ENCODE measurements at places on chromosomes 6 and 20. TPM values are rescaled to one million over a fixed set of nuclear protein-coding genes. Genes with fewer than 3 reads are reported as not detected.
A peak's percentile ranks its signal among the peaks of the same experiment; 100 is the strongest.

- H3K27me3 ChIP-seq: no peaks in the 10 kb centered on the region
- DNase-seq: no peak
- H3K36me3 ChIP-seq: peaks cover 34% of the 10 kb centered on the region
Measured at GRCh38 chr20:45813489-45813888, 1.0 kb downstream of the UBE2C start.

- H3K36me3 ChIP-seq: no peaks in the 10 kb centered on the region
- peaks cover 12% of the 10 kb centered on the region for H3K4me1 ChIP-seq
- peak; percentile 74 for DNase-seq
Measured at GRCh38 chr6:157442291-157442690, 61.3 kb downstream of the ZDHHC14 start.

GRCh38 chr20:33437141-33437911 lies 6.2 kb downstream of the SNTA1 start:
- H3K4me3 ChIP-seq: no peak overlapping the region
- H3K27me3 ChIP-seq: no peaks in the 10 kb centered on the region
- H3K4me1 ChIP-seq: no peaks in the 10 kb centered on the region
- no peak for DNase-seq

Gene TMEM14C
- 160 TPM for total RNA-seq

DNA sequence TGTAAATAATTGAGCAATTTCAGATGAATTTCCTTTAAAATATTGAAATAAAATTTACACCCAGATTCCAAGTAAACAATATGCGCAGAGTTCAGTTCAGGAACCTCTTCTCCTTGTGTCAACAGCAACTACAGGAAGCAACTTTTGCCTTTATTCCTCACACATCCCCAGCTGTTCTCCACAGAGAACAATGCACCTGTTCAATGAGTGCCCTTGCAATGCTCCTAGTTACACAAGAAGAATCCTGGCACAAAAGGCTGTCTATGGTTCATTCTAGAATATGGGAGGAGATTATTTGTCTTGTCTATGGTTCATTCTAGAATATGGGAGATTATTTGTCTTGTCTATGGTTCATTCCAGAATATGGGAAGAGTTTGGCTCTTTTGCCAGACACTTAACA lies 454.9 kb downstream of the BTBD3 start:
- no peaks in the 10 kb centered on the region for H3K36me3 ChIP-seq
- H3K27ac ChIP-seq: no peak overlapping the region
- H3K27me3 ChIP-seq: no peaks in the 10 kb centered on the region
- H3K4me1 ChIP-seq: no peaks in the 10 kb centered on the region

DNA sequence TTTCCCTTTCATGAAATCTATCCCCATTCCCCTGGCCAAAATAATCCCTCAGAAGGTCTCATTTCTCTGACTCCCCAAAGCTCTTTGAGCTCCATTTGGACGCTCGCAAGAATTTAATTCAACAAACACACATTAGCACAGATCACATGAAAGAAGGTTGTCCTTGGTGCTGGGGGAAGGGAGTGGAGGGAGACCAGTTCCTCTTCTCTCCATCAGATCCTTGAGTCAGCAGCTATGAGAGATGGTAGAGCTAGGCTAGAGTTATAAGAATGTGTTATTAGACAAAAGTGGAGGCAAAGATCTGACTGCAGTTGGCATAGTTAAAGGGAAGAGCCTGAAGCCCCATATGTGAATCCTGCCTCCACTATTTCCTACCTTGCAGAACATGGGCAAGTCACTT lies 184.2 kb upstream of the CDYL start:
- H3K27me3 ChIP-seq: no peaks in the 10 kb centered on the region
- DNase-seq: no peak
- H3K4me3 ChIP-seq: no peak overlapping the region
- H3K27ac ChIP-seq: no peak overlapping the region
- H3K4me1 ChIP-seq: peaks cover 11% of the 10 kb centered on the region
- no peaks in the 10 kb centered on the region for H3K36me3 ChIP-seq

Gene RRAGD
- total RNA-seq: 0.49 TPM

- H3K27me3 ChIP-seq: no peaks in the 10 kb centered on the region
- peaks cover 6% of the 10 kb centered on the region for H3K36me3 ChIP-seq
- no peak overlapping the region for H3K4me3 ChIP-seq
- no peak overlapping the region for H3K27ac ChIP-seq
- peaks cover 12% of the 10 kb centered on the region for H3K4me1 ChIP-seq
Measured at GRCh38 chr6:45970326-45970725, 45.3 kb downstream of the CLIC5 start.

DNA sequence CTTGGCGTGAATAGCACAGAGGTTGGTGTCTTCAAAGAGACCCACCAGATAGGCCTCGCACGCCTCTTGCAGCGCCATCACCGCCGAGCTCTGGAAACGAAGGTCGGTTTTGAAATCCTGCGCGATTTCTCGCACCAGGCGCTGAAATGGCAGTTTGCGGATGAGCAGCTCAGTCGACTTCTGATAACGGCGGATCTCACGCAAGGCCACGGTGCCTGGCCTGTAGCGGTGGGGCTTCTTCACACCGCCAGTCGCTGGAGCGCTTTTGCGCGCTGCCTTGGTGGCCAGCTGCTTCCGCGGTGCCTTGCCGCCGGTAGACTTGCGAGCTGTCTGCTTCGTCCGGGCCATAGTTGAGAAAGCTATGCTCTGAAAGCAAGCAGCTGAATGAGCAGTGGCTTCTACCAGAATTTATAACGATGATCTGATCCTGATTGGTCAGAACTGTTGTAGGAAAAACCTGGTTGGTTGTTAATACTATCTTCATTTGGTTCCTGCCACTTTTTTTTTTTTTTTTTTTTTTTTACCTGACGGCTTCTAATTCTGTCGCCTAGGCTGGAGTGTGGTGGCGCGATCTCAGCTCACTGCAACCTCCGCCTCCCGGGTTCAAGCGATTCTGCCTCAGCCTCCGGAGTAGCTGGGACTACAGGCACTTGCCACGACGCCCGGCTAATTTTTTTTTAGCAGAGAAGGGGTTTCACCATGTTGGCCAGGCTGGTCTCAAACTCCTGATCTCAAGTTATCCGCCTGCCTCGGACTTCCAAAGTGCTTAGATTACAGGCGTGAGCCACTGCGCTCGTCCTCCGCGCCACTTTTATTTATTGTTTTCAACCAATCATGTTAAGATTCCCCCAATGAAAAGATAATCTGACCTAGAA lies 21.5 kb downstream of the OR2B2 start:
- peaks cover 12% of the 10 kb centered on the region for H3K4me1 ChIP-seq
- H3K36me3 ChIP-seq: peaks cover 6% of the 10 kb centered on the region
- H3K27me3 ChIP-seq: no peaks in the 10 kb centered on the region
- DNase-seq: peak; percentile 91
- H3K4me3 ChIP-seq: no peak overlapping the region

GRCh38 chr6:136250686-136251008 lies 536 bp upstream of the MTFR2 start:
- peaks cover 41% of the 10 kb centered on the region for H3K36me3 ChIP-seq
- H3K4me3 ChIP-seq: peak overlapping the region; percentile 97
- H3K27me3 ChIP-seq: no peaks in the 10 kb centered on the region
- H3K27ac ChIP-seq: peak overlapping the region; percentile 82
- peaks cover 12% of the 10 kb centered on the region for H3K4me1 ChIP-seq

- DNase-seq: peak; percentile 97
- no peak overlapping the region for H3K27ac ChIP-seq
- no peaks in the 10 kb centered on the region for H3K27me3 ChIP-seq
- peaks cover 12% of the 10 kb centered on the region for H3K4me1 ChIP-seq
Measured at GRCh38 chr6:27893836-27894807, 18.1 kb downstream of the OR2B2 start.

Gene MUC22
- total RNA-seq: not detected

DNA sequence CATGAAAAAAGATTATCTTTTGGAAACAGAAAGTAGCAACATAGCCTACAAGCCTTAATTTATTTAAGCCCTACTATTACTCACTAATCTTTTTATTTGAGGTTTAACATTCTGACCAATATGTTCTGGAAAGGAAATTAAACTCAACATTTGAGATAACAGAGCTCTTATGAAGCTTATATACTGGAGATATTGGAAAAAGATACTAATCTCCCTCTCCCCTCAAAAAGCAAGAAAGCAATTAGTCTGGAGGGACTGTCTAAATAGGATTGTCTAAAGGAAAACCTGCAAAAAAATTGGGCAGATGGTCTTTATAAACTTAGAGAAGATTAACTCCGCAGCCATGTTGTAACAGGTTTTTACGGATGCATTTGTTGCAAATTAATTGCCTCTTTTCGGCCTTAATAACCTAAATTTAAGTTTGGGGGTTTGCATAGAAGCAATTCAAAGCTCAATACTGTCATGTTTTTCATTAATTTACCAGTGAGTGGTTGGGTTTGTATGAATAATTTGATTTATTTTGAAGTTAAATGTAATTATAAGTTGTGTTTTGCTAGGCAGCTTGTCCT lies 79.1 kb downstream of the SHLD1 start:
- H3K4me1 ChIP-seq: peaks cover 1% of the 10 kb centered on the region
- H3K36me3 ChIP-seq: peaks cover 2% of the 10 kb centered on the region
- no peak for DNase-seq
- no peaks in the 10 kb centered on the region for H3K27me3 ChIP-seq
- no peak overlapping the region for H3K4me3 ChIP-seq

DNA sequence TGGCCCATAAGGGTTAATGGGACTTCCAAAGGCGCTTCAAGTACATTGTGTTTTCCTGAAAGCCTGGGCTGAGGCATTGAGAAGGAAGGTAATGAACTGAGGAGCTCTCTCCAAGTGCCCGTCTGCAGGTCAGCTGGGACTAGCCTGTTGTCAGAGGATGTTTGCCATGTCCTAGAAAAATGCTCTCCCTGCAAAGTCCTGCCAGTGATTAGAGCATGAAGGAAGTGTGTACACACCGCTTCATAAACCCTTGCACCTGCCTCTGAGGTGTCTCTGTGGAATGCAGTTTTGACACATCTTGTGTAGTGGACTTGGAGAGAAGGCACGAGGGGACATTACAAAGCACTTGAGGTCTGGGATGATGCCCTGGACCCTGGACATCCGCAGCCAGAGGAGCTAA lies 506.7 kb downstream of the KIF16B start:
- no peaks in the 10 kb centered on the region for H3K36me3 ChIP-seq
- H3K4me1 ChIP-seq: peaks cover 12% of the 10 kb centered on the region
- H3K27ac ChIP-seq: no peak overlapping the region
- DNase-seq: no peak
- H3K27me3 ChIP-seq: no peaks in the 10 kb centered on the region

- H3K27ac ChIP-seq: peak overlapping the region; percentile 25
- peak overlapping the region; percentile 11 for H3K4me3 ChIP-seq
- DNase-seq: peak; percentile 78
- no peaks in the 10 kb centered on the region for H3K36me3 ChIP-seq
- peaks cover 9% of the 10 kb centered on the region for H3K4me1 ChIP-seq
- H3K27me3 ChIP-seq: no peaks in the 10 kb centered on the region
Measured at GRCh38 chr6:108133594-108134179, 32.1 kb upstream of the NR2E1 start.

- no peak for DNase-seq
- no peak overlapping the region for H3K4me3 ChIP-seq
- peaks cover 6% of the 10 kb centered on the region for H3K36me3 ChIP-seq
- H3K4me1 ChIP-seq: no peaks in the 10 kb centered on the region
Measured at GRCh38 chr6:25627001-25627400, 25.0 kb upstream of the SCGN start.

GRCh38 chr6:125273965-125274364 lies 27.8 kb downstream of the HDDC2 start:
- H3K27me3 ChIP-seq: no peaks in the 10 kb centered on the region
- H3K4me3 ChIP-seq: peak overlapping the region; percentile 18
- peaks cover 30% of the 10 kb centered on the region for H3K4me1 ChIP-seq
- DNase-seq: peak; percentile 99
- H3K36me3 ChIP-seq: peaks cover 22% of the 10 kb centered on the region

Gene CDH4
- total RNA-seq: 25.0 TPM

DNA sequence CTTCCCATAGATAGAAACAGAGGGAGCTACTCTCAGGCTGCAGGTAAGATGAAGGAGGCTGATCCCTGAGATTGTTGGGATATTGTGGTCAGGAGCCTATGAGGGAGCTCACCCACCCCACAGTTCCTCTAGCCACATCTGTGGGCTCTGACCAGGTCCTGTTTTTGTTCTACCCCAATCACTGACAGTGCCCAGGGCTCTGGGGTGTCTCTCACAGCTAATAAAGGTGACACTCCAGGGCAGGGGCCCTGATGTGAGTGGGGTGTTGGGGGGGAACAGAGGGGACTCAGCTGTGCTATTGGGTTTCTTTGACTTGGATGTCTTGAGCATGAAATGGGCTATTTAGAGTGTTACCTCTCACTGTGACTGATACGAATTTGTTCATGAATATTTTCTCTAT lies 2.8 kb downstream of the HLA-F start:
- H3K36me3 ChIP-seq: no peaks in the 10 kb centered on the region
- peaks cover 5% of the 10 kb centered on the region for H3K4me1 ChIP-seq
- H3K27ac ChIP-seq: no peak overlapping the region

DNA sequence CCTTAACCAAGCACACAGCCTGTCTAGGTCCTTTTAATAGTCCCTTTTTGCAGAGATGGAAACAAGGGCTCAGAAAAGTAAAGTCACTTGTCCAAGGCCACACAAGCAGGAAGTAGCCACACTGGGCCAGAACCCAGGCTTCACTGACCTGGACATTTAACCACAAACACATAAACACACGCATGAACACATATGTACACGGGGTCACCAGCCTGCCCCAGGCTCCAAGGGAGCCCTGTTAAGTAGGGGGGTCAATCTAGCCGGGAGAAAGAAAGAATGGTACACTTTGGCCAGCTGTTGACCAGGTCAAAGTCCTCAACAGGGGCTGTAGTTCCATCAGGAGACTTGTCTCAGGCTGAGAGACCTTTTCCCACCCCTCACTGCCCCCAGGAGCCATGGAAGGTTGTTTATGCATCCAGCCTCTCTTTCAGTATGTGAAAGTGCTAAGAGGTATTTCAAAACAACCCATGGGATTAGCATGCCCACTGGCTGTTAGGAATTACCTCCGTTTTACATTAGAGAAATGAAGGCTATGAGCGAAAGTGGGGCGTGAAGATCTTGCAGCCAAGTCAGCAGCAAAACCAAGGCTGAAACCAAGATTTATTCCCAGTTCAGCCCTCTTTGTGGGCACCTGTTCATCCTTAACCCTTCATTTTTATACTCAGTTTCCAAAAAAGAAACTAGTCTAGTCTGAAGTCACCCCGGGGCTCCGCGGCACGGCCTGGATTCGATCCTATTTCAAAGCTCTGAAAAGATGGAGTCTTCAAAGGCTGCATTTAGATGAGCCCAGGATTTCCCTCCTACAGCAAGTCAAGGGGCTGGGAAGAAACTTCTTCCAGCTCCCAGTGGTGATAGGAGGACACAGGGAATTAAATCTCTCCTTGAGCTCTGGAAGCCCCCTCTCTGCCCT lies 9.8 kb downstream of the SDC4 start:
- peak; percentile 34 for DNase-seq
- H3K27ac ChIP-seq: peak overlapping the region; percentile 97
- peak overlapping the region; percentile 44 for H3K4me3 ChIP-seq
- no peaks in the 10 kb centered on the region for H3K27me3 ChIP-seq
- H3K4me1 ChIP-seq: peaks cover 65% of the 10 kb centered on the region

DNA sequence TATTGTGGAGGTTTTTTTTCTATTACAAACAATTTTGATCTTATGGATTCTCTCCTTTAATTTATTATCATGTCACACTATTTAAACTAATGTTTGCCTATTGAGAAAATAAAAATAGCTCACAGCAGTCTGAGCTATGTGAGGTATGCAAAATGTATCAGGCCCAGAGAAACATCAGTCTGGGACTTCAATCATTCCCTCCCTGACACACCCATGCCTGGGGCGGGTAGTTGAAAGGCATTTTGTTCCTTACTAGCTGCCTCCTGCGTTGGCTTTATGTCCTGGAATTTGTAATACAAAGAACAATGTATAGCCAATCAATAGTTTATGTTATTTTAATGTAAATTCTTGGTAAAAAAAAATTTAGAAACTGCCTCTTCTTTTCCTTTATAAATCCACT lies 403.3 kb downstream of the EPM2A start:
- no peaks in the 10 kb centered on the region for H3K27me3 ChIP-seq
- no peak overlapping the region for H3K27ac ChIP-seq
- no peaks in the 10 kb centered on the region for H3K4me1 ChIP-seq
- no peaks in the 10 kb centered on the region for H3K36me3 ChIP-seq
- DNase-seq: peak; percentile 33
- no peak overlapping the region for H3K4me3 ChIP-seq
